ENCODE measurements at places on chromosomes 2 and 18. TPM values are rescaled to one million over a fixed set of nuclear protein-coding genes. Genes with fewer than 3 reads are reported as not detected.

GRCh38 chr2:9774266-9774665, 69.0 kb upstream of the TAF1B start:
- no peaks in the 10 kb centered on the region for H3K27me3 ChIP-seq
- no peak overlapping the region for H3K4me3 ChIP-seq
- peaks cover 25% of the 10 kb centered on the region for H3K4me1 ChIP-seq
- no peak for DNase-seq
- no peaks in the 10 kb centered on the region for H3K36me3 ChIP-seq

- no peak for DNase-seq
- H3K4me1 ChIP-seq, result no peaks in the 10 kb centered on the region
- H3K4me3 ChIP-seq, result no peak overlapping the region
- no peak overlapping the region for H3K27ac ChIP-seq
- no peaks in the 10 kb centered on the region for H3K36me3 ChIP-seq
Observed at GRCh38 chr2:107028661-107029060, 142.7 kb upstream of the ST6GAL2 start.

DNA sequence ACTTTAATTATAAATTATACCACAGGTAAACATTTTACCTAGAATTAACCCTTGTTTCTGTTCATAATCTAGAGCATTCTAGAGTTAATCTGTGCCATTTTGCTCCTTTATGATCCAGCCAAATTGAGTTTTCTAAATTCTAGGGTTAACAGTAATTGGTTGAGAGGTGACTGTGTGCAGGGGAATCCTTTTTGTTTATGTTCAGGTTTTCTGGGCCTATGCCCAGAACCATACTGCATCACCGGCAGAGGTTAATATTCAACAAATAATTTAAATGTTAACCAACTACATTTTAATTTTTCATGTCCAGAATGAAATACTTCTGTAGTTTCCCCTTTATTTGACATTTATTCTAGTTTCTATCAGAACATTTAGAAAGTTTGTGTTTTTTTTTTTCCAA, 32.3 kb downstream of the CARF start:
- H3K36me3 ChIP-seq, result peaks cover 45% of the 10 kb centered on the region
- no peaks in the 10 kb centered on the region for H3K27me3 ChIP-seq
- H3K4me1 ChIP-seq, result no peaks in the 10 kb centered on the region
- no peak for DNase-seq
- no peak overlapping the region for H3K4me3 ChIP-seq
- no peak overlapping the region for H3K27ac ChIP-seq

The KIF5C gene
- total RNA-seq, result 12.9 TPM
